ENCODE measurements at places on chromosomes 11 and 22. TPM values are rescaled to one million over a fixed set of nuclear protein-coding genes. Genes with fewer than 3 reads are reported as not detected.

DNA sequence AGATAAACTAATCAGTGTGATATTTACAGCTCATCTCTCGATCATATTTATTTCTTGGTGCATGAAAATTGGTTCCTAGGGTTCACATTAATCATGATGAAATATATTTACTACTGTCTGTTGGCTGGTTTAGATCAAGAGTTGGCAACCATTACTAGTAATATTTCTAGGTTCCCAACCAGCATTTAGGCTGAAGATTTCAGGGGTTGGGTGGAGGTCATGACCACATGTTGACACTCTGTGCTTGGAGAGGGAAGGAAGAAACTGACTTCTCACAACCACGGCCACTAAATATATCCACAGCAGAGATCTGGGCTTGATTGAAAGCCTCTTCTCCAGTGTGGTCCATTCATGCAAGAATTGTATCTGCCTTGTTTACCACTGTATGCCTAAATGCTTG lies 87.9 kb downstream of the ALX4 start:
- no peak for DNase-seq

DNA sequence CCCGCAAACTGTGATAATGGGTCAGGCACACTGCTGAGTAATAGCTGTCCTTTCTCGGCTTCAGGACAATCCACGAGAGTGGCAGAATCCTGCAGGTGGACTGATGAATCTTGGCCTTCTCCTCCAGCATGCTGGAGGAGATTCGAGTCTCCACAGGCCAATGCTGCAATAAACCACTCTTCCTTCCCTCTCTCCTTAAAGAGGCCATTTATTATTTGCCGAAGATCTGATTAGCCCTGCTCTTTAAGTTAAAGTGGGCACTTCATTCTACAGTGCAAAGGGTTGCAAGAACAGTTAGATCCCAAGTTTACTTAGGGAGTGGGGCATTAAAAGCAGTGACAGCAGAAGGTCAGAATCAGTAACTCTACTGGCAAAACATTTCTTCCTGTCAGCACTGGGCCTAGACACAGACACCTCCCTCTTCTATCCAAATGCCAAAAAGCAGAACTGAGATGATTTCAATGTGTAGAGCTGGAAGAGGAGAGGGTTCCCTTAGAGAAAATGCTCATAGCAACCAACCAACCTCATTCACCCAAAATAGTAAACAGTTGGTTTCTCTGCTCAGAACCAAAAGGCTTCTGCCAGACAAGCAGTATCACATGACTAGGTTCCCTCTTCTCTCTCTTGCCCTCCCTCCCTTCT lies 121.7 kb downstream of the SGSM3 start:
- DNase-seq, result peak; percentile 45

DNA sequence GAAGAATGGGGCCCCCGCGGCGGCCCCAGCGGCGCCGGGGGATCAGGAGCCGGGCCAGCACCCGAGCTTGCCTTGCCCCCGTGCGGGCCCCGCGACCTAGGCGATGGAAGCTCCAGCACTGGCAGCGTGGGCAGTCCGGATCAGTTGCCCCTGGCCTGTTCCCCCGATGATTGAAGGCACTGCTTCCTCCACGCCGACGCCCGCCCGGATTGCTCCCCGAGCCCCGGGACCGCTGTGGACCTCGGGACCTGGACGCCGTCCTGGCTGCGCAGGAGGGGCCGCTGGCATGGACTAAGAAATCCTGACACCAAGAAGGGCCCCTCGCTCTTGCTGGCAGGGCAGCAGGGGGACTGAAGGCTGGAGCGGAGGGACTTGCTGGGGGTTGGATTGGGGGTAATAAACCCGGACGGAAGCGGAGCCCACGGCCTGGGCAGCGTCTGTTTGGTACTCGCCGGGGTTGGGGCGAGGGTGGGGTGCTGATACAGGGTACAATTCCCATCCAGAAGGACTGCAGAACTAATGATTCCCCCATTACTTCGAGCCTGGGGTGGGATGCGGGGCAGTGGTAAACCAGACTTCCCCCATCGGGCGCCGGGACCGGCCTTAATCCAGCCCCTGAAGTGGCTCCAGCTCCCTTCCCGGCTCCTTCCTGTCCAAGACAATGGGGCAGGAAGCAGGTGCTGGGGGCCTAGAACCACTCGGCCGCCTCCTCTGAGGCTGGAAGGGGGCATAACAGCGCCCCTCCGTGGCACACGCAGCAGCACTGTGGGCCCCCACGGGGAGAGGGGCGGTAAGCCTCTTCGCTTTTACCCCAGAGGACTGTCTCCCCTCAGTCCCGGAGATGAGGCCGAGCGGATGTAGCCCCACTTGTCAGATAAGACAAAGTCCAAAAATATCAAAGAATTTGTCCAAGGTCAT lies 1.0 kb downstream of the CCDC85B start:
- DNase-seq, result no peak

- no peak for DNase-seq
These were observed 90.5 kb downstream of the MYEOV start for GRCh38 chr11:69384251-69385143.

- peak; percentile 17 for DNase-seq
These were observed 3.3 kb downstream of the PHOX2A start for GRCh38 chr11:72240461-72241290.

DNA sequence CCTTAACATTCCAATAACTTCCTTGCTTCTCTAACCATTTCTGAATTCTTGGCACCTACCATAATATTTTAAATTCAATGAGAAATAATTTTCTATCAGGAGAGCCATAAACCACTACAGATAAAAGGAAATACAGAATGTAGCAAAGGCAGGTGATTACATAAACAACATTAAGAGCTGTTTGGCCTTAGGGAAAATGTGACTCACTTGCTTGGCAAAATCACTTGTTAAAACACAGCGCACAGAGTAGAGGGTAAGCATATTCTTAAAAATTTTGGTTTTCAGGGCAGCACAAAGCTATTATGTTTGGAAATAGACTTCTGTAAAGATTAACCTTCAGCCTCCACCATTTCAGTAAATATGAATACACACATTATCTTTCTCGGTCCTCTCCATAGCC lies 26.4 kb downstream of the IZUMO1R start:
- no peak for DNase-seq

DNA sequence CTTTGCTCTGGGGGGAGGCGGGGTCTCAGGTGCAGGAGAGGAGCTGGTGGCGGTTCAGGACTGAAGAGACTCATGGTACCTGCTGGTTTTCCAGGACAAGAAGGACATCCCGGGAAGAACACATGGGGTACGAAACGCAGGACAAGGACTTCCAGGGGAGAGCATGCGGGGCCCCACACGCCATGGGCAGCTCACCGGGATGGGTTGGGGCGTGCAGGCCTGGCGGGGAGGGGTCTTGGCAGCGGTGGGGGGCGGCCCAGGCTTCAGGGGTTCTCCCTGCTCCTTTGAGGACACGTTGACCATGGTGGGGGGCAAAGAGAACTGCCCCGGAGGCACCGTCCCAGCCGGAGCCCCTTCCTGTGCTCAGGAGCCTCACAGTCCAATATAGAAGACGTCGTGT lies 673.2 kb downstream of the BRD1 start:
- no peak for DNase-seq

GRCh38 chr11:120739780-120740179 lies 228.2 kb downstream of the GRIK4 start:
- no peak for DNase-seq

DNA sequence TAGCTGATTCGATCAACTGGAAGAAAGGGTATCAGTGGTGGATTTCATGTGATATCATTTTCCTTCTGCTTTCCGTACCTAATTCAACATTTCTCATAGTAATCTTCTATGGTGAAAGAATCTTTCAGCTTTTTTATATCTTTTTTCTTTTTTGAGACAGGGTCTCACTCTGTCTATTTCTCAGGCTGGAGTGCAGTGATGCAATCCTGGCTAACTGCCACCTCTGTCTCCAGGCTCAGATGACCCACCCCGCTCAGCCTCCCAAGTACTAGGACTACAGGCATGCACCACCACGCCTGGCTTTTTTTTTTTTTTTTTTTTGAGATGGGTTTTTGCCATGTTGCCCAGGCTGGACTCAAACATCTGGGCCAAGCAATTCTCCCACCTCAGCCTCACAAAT lies 18.6 kb upstream of the CHORDC1 start:
- DNase-seq, result no peak

- DNase-seq, result no peak
These were observed 15.2 kb upstream of the OR52K2 start for GRCh38 chr11:4433856-4434255.

- peak; percentile 42 for DNase-seq
These were observed 64.9 kb downstream of the NAV2 start for GRCh38 chr11:19777377-19778102.

DNA sequence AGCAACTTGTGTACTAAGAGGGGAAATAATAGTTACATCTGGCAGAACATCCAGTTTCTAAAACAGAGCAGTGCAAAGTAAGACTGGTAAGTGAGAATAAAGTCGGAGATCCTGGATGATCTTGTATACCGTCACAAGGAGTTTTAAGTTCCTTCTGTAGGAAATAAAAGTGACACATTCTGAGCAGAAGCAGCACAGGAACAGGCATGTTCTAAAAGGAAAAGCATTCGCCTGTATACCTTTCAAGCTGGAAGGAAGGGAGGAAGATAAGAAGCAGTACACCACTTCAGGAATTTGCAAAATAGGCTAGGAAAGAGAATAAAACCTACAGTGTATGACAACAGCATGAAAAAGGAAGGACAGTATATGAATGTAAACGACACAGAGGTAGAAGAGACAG lies 106.2 kb upstream of the TP53AIP1 start:
- DNase-seq, result no peak

- no peak for DNase-seq
These were observed 19.1 kb downstream of the IRAG1 start for GRCh38 chr11:10674440-10674855.

DNA sequence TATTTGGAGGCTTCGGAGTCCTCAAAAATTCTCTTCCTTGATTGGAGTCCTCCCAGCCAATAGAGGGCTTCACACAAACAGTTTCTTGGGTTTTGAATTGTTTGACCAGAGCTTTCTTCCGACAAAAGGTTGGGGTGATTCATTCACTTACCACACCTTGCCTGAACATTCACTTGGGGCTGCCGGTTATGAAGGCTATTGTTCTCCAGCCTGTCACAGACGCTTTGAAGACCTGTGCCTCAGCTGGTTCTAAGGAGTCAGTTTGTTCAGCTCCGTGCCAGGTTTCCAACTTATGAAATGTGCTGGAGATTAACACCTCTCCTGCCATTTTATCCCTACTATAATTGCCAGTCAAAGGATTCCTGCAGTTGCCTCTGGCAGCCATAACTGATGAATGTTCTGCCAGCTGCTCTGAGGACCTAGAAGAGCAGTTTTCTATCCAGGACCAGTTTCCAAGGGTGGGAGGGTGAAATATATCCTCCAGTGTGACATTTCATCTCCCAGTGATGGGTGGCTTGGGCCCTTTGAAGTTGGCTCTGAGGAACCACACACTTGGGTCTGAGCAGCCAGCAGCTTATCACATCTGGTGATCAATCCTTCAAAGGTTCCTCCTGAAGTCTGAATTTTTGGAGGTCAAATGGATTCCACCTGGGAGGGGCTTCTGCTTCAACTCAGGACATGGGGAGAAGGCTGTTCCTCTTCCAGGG lies 31.4 kb downstream of the LIMK2 start:
- DNase-seq, result peak; percentile 85

- DNase-seq, result no peak
These were observed 904.5 kb downstream of the DLG2 start for GRCh38 chr11:84722583-84723108.

DNA sequence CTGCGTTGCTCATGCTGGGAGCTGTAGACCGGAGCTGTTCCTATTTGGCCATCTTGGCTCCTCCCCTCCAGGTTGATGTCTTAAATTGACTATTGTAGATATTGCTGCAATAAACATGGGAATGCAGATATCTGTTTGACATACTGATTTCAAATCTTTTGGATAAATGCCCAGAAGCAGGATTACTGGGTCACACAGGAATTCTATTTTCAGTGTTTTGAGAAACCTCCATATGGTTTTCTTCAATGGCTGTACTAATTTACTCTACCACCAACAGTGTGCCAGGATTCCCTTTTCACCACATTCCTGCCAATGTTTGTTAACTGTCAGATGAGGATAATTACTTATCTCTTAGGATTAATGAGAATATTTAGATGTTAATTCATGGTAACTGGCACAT lies 467.0 kb downstream of the LUZP2 start:
- DNase-seq, result peak; percentile 29

DNA sequence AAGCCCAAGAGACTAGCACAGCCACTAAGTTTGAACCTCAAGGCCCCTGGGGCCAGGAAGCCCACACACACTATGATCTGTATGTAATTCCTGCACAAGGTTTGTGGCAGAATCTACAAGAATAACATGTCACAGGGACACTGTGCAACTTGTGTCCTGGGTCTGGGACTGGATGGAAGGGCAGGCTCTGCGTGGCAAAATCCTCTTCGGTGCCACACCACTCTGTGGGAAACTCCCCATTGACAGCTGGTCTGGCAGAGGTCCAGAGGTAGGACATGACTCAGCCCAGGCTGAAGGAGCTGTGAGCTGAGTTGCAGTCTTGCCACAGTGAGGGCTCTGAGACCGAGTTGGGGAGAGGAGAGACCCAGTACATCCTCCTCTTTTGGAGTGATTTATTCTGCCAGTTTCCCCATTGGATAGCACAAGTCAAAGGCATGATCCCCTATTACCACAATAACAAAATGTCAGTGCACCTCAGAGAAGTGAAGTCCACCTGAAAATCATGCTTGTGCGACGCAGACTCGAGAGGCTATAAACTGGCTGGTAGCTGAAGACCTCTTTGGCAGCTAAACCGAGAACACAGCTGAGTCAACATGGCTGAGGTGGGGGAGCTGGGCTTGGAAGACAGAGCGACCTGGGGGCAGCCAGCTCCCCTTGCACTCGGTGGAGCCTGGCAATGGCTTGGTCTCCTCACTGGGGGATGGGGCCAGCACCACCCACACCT lies 23.3 kb upstream of the SERPIND1 start:
- peak; percentile 86 for DNase-seq

GRCh38 chr11:82907371-82907770 lies 5.8 kb downstream of the DDIAS start:
- DNase-seq, result no peak

GRCh38 chr22:44710474-44711240 lies 8.7 kb downstream of the PRR5 start:
- DNase-seq, result no peak

DNA sequence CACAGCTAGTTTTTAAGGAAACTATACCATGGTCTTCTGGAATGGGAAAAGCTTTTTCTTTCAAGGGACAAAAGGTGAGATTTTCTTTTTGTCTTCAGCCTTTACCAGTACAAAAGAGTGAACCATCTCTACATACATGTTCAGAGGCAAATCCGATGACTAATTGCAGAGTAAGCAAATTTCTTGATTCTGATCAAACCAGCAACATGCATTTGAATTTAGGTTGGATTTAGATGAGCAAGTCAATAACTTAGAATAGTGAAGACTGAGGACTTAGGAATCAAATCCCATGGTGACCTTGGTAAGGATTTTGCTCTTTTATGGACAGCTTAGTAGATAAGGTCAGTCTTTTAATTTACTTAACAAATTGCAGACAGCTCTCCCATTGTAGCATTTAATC lies 65.9 kb upstream of the BLID start:
- no peak for DNase-seq

- no peak for DNase-seq
These were observed 283.4 kb upstream of the SYN3 start for GRCh38 chr22:33341611-33342010.

Gene PHLDA2
- total RNA-seq, result 4.1 TPM

Gene MMP3
- total RNA-seq, result 47.1 TPM

Gene NCAM1
- total RNA-seq, result 0.51 TPM

Gene CACNA1I
- not detected for total RNA-seq
